Thoracic aorta (tissue), 2 donors: ENCODE measurements at places on chromosomes 7 and 10. TPM values are rescaled to one million over a fixed set of nuclear protein-coding genes. Genes with fewer than 3 reads are reported as not detected.
A peak's percentile ranks its signal among the peaks of the same experiment; 100 is the strongest.

DNA sequence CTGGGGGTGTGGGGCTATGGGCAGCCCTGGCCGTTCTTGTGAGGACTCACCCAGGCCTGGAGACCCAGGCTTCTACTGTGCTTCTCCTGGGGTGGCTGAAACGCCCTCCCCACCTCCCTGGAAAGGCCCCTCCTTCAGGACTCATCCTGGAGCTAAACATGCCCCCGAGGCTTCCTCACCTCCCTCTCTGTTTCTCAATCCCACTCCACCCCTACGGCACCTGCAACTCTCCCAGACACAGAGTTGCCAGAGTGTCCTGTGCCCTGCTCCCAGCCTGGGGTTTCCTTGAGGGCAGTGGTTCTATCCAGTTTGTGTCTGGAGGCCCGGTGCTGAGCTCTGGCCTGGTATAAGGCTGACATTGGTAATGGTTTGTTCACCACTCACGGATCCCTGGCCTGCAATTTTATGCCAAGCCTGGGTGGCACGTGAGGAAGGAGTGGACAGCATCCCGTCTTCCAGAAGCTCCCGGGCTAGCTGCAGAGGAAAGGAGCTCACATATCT lies 68.0 kb downstream of the GRID1 start:
- DNase-seq: no peak

DNA sequence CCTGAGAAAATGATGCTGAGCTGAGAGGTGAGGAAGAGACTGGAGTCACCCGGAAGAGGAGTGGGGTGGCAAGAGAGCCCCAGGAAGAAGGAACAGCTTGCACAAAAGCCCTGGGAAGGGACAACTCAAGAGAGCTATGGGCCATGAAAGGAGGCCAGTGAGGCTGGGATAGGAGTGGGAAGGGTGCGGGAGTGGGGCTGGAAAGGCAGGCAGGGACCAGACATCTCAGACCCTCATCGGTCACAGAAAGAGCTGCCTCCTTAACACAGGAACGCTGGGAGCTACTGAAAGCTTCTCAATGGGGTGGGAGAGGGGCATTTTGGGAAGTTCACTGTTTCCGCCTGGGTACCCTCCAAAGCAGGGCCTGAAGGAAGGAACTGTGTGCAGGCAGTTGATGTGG lies 122.0 kb upstream of the UNC5B start:
- DNase-seq: no peak

DNA sequence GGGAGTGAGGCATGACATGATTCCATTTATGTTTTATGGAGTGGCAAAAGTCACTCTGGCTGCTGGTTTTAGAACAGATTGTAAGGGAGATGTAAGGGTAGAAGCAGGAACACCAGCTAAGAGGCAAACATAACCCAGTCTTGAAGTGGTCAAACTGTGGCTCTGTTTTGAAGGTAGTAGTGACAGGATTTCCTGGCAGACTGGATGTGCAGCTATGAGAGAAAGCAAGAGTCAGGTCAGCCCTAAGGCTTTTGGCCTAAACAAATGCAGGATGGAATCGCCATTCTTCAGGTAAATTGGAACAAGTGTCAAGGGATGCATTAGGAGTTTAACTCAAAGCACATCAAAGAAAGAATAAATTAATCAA lies 175.3 kb upstream of the AGR3 start:
- no peak for DNase-seq

The C7orf57 gene
- not detected for total RNA-seq

DNA sequence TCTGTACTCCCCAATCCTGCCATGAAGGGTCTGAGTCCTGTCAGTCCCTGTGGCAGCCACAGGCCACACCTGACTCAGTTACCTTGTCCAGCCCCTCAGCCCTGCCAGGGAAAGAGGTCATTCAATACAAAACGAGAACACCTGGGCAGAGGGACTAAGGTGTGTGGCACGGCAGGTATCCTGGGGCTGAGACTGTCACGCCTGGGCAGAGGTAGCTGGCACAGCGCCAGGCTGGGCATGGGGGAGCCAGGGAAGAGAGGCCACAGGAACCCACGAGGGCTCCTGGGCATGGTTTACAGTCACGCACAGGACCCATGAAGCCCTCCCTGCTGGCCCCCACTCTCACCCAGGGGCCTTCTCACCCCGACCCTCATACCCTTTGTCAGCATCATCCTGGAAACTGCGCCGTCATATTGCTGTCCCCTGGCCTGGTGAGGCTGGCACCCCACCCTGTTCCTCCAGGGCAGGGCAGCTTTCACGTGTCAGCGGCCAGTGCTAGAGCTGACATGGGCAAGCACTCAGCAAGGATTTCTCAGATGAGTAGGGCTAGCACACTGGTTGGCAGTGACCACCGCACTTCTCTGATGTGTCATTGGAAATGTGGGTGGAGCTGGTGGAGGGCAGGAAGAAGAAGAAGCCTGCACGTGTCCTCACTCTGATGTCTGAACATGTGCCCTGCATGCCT lies 42.7 kb downstream of the LRRC18 start:
- DNase-seq: no peak

DNA sequence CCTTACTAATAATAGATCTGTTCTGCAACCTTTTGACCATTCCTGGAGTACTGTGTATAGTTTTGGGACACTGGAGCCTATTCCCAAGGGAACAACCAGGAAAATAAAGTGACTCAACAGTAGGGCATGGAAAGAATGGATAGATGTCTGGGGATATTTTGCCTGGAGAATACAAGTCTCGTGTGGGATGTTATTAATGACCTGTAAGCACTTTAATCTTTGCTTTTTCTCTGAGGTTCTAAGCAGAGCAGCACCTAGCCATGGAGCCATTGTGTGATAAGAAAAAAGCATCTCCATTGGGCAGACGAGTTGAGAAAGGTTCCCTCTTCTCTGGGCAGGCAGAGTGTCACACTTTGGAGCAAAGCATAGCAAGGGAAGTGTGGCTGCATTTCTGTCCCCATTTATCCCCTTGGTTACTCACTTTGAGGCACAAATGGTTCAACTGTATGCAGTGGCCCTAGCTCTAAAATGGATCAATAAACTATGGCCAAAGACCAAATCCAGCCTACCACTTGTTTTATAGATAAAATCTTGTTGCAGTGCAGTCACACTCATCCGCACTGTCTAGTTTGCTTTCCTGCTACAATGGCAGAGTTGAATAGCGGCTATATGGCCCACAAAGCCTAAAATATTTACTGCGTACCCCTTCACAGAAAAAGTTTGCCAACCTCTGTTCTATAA lies 21.0 kb upstream of the CCDC71L start:
- no peak for DNase-seq

DNA sequence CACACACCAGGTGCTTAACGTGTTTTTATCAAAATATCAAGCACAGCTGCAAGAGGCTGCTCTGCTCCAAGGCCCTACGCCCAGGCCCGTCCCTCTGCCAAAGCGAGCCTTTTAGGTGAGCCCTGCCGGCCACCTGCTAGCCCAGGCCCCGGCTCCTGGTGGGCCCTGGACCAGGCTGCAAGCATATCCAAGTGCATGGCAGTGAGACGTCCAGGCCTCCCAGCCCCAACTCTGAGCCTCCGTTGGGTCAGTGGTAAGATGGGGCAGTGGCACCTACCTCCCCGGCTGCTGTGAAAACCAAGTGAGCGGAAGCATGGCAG lies 136.2 kb downstream of the LHPP start:
- DNase-seq: no peak

DNA sequence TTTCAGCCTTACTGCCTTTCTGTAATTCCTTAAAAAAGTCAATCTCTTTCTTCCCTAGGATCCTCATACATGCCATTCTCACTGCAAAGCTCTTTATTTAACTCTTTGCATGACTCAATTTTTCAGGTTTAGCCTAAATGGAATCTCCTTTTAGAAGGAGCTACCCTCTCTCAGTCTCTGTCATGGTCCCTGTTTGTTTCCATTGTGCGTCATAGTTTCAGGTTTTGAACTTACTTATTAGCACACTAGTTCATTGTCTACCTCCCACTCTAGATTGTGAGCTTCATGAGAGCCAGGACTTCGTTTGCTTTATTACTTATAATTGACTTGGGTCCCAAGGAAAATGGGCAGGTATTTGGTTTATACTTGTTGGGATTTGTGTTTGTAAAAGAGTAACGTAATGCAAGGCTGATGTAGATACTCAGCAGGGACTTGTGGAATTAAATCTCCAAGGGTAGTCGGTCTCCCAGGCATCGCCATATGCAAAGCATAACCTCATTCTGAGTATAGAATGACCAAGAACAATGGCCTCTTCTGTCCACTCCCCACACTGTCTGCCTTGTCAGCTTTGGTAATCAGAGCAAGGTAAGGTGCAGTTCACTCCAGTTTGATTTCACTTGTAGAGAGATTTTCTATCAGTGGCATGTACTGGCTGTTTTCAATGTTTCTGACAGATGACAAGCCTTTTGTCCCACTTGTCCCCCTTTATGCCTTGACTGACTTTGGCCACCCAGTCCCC lies 252.0 kb downstream of the SORCS3 start:
- DNase-seq: no peak

DNA sequence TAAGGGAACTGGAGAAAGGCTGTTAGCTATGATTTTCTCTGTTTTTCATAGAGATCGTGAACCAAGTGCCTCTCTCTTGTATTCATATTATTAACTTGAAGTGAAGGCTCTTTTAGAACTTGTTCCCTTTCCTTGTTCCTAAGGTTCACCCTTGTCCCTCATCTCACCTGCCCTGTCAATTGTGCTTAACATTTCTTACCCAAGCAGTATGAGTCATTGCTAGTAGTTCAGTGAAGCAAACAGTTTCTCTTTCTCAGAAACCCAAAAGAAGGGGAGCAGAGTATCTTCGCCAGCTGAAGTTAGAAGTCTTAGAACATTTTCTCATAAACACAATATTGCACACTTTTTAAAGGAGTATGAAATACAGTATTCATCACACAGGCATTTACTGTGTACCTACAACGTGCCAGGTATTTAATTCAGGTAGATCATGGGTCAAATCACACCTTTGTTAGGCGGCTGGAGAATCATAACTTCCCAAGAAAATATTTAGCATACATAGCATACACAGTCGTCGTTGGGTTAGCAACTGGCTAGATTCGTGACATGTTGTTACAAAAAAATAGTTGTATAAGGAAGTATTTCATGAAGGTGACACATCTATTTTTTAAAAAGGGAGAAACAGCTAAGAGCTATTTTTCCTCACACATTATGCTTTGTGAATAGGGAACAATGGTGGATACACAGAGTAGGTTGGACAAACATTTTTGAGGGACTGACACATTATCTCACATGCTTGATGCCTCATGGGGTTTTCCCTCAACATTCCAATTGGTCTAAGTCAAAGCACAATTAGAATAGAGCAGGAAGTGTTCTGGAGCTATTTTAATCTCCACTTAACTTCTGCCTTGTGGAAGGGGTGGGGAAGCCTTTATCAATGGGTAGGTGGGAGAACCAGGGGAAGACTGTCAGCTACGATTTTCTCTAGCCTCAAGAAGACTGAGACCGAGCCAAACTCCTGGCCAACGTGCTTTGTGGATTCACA lies 13.2 kb downstream of the HDAC9 start:
- DNase-seq: no peak

DNA sequence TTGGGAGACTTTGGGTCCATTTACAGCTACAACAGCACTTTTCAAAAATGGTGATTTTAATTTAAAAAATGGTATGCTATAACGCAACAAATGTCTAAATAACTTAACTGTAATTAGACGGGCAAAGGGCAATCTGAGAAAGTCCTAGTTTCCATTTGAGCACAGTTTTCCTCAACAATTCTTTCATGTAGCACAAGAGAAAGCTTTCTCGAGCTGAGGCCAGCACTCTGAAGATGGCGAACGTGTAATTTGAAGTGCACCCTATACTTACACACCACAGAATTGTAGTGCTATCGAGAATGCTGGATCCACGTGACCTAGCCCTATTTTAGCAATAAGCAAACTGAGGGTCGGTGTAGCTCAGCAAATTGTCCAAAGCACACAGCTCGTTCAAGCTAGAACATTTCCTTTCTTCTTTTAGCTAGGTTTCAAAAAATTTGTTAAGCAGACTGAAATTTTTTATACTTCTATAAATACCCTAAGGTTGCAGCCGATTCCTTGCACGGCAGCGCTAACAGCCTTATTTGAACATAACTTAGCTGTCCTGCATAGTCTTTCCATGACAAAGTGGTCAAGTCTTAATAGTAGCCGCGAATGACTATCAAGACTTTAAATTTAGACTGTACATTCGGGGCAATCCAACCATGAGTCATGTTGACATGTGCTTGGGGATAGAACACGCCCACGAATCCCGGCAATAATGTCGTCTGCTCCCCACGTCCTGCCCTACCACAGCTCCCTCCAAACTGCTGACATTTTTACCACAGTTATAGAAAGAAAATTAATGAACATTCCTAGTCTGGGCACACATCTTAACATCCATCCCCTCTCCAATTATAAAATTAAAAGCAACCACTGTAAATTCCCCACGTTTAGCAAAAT lies 10.0 kb downstream of the KLF6 start:
- peak; percentile 64 for DNase-seq

GRCh38 chr7:11710377-11710776 lies 121.6 kb downstream of the THSD7A start:
- no peak for DNase-seq

GRCh38 chr10:124671486-124672075 lies 72.6 kb downstream of the FAM53B start:
- DNase-seq: no peak

- DNase-seq: no peak
These were observed 270.1 kb downstream of the TCERG1L start for GRCh38 chr10:131041441-131041840.

DNA sequence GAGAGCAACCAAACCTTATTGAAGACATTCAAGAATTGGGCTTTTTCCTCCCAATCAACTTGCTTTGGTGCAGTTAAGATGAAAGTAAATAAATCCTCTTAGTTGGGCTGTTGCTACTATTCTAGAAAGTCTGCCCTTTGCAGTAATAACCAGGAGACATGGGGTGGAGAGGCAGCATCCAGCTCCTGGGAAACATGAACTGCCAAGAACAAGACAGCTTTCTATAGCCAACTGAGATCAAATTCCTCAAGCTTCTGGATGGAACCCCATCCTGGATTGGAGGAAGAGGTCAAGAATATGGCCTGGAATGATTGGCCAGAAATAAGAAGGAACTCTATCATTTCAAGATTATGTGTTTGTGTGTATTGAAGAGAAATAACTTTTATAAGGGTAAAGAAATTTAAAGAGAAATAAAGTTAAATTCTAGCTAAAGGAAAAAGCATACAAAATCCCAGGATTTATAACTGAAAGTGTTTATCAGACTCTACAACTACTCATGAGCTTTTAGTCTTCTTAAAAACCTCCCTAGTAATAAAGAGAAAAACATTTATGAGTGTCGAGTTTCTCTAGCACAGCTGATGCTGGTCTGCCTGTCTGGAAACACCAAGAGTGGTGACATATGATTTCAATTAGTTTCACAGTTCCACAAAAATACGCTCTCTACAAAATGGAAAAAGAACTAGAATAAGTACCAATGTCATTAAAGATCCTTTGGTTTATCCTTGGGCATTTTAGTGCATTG lies 70.1 kb upstream of the COL1A2 start:
- no peak for DNase-seq

- no peak for DNase-seq
These were observed 502.8 kb downstream of the PHTF2 start for GRCh38 chr7:78301407-78301806.

GRCh38 chr10:23148214-23148613 lies 43.9 kb upstream of the PTF1A start:
- no peak for DNase-seq

The RP9 gene
- total RNA-seq: 7.6 TPM
